Stimulated activated CD8-positive, alpha-beta memory T cell treated with anti-CD3 and anti-CD28 coated beads, Interleukin-7, amount 100 ng/mL, for 1 hour (primary cell): ENCODE measurements at places on chromosomes 7 and 10.

- DNase-seq, result no peak
Measured at GRCh38 chr10:7146189-7146588, 264.6 kb downstream of the SFMBT2 start.

GRCh38 chr10:122499491-122499941 is 38.2 kb downstream of the HTRA1 start:
- no peak for DNase-seq

DNA sequence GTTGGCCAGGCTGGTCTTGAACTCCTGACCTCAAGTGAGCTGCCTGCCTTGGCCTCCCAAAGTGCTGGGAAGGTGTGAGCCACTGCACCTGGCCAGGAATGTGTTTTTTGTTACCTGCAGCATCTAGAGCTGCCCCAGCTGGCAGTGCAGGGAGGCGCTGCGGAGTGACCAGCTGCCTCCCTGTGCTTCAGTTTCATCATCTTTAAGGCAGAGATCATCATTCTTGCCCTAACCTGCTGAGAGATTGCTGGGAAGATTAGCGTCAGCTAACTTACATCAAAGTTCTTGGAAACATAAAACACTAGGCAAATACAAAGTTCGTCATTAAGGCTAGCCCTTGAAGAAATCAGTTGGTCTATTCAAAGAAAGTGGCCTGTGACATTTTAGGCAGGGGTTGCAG is 2.3 kb downstream of the ZNF282 start:
- no peak for DNase-seq

- DNase-seq, result no peak
Measured at GRCh38 chr7:141295367-141295895, 221.6 kb downstream of the TMEM178B start.

- DNase-seq, result no peak
Measured at GRCh38 chr7:75804004-75804403, 9.6 kb downstream of the CCL24 start.

GRCh38 chr10:17349717-17350116 is 104.7 kb downstream of the ST8SIA6 start:
- DNase-seq, result no peak

DNA sequence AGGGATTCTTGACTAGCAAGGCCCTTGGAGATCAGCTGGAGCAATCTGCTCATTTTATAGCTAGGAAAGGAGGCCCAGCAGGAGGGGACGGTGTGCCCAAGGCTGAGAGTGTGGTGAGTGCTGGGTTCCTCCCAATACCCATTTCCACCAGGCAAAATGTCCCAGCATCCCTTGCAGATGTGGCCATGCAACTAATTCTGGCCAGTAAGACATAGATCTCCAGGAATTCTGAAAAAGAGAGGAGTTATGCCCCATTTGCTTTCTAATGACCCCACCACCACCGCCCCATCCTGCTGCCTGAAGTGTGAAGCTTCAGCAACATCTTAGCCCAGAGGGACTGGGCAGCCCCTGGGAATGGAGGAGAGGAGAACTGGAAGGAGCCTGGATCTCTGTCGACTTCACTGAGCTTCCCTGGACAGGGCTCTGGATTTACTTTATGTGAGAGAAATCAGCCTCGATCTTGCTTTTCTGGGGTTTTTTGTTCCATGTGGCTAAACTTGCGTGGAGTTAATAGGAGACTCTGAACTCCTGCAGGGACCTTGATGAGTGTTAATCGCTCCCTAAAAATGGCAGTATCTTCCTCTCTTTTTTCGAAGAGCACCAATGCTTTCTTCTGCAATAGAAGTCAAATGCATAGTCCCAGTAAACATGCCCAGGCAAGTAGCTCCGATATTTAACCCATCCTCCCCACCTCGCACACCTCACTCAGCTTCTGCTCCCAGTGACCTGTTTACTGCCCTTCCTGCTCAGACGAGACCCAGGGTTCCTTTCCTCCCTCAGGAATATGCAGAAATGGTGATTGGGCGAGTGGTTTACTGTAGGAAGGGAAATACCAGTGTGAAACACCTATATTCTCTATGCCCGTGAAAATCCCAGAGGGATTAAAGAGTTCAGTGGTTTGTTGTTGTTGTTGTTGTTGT is 127.5 kb upstream of the GPR26 start:
- no peak for DNase-seq

GRCh38 chr7:104264285-104264684 is 56.5 kb upstream of the ORC5 start:
- DNase-seq, result no peak

DNA sequence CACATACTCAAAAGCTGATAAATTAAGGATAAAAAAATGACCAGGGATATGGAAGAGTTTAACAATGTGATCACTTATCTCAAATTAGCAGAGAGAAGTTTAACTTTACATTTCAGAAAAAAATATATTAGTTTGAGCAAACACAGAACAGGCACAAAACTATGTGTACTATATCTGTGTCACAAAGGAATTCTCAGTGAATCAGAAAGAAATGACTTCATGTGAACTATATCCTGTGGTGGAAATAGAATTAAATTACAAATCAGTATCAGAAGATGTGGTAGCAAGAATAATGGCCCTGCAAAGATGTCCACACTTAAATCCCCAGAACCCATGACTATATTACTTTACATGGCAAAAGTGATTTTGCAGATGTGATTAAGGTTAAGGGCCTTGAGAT is 70.3 kb downstream of the SEC23IP start:
- no peak for DNase-seq

- no peak for DNase-seq
Measured at GRCh38 chr10:27513451-27514191, 9.5 kb downstream of the RAB18 start.

DNA sequence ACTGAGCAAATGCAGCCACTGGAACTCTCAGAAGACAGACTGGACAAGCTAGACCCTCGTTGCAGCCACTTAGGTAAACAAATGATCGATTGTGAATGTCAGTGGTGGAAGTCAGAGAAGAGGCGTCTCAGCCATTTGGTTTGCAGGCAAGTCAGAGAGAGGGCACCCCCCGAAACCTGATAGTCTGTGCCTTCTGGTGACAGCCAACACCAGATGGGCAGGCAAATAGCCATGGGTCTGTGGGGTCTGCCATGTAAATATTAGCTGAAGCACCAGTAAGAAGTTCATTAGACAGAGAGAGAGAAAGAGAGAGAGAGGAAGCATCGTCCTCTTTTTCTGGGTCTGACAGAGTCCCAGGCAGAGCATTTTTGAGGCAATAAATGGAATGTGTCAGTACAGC is 5.4 kb downstream of the PPP1R17 start:
- DNase-seq, result no peak

- no peak for DNase-seq
Measured at GRCh38 chr10:65571011-65571570, 1354.7 kb upstream of the LRRTM3 start.

GRCh38 chr7:70135656-70136055 is 537.4 kb downstream of the AUTS2 start:
- no peak for DNase-seq

DNA sequence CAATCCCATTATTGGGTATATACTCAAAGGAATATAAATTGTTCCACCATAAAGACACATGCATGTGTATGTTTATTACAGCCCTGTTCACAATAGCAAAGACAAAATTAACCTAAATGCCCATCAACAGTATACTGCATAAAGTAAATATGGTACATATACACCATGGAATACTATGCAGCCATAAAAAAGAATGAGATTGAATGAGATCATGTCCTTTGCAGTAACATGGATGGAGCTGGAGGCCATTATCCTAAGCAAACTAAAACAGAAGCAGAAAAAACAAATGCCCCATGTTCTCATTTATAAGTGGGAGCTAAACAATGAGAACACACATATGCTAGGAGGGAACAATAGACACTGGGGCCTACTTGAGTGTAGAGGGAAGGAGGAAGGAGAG is 44.7 kb upstream of the CROT start:
- no peak for DNase-seq

DNA sequence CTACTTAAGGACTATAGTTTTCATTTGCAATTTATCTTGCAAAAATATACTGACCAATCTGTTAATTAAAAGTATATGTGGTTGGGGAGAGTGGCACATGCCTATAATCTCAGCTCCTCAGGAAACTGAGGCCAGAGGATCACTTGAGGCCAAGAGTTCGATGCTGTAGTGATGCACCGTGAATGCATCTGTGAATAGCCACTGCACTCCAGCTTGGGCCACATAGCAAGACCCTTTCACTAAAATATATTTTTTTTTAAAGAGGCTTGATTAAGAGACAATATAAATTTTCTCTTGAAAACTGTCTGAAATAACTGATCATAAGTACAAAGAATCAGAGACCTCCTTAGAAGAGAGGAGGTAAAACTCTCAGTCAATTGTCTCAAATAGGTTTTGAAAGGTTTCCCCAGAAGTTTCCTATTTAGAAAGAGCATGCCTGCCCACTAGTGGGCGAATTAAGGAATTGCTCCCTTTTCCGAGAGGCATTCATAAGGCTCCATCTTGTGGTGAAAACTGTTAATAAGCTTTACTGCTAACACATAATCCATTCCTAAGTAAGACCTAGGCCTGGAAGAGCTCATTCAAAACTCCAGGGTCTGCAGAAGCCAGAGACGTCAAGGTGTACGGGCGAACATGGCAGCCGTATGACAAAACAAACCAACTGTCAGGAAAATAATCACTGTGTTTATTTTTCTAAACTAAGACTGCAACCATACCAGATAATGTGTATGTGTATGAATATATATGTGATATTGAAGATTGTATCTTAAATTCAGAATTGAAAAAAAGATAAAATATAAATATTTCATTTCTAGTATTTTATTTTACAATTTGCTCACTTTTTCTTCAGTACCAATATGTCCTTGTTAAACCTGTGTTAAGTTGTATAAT is 6.8 kb upstream of the TAS2R40 start:
- DNase-seq, result peak; percentile 23

GRCh38 chr10:109187677-109188076 is 735.6 kb downstream of the XPNPEP1 start:
- DNase-seq, result no peak

- DNase-seq, result no peak
Measured at GRCh38 chr10:6101181-6101580, 12.3 kb downstream of the RBM17 start.

- DNase-seq, result no peak
Measured at GRCh38 chr7:22001345-22002004, 55.8 kb upstream of the CDCA7L start.

GRCh38 chr7:11701829-11702560 is 130.0 kb downstream of the THSD7A start:
- no peak for DNase-seq

DNA sequence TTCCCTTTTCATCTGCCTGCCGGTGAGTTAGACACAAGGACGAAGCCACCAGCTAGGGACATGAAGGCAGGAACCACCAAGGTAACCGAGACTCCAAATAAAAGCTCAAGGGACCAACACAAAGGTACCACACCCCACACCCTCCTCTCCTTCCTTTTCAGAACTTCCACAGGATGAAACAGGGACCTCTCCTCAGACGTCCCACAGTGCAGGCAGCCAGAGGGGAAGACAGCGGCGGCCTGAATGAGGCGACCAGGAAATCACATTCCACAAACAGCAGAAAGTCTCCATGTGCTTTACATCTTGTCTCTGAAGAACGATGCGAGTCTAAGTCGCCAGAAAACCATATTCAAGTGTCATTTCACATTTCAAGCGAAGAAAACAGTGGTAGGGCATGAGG is 97.8 kb downstream of the DIP2C start:
- DNase-seq, result no peak

- no peak for DNase-seq
Measured at GRCh38 chr7:118327174-118327573, 102.7 kb downstream of the ANKRD7 start.

GRCh38 chr10:16843252-16843870 is 26.1 kb upstream of the RSU1 start:
- DNase-seq, result no peak

- DNase-seq, result no peak
Measured at GRCh38 chr7:42831006-42831717, 80.7 kb downstream of the C7orf25 start.

DNA sequence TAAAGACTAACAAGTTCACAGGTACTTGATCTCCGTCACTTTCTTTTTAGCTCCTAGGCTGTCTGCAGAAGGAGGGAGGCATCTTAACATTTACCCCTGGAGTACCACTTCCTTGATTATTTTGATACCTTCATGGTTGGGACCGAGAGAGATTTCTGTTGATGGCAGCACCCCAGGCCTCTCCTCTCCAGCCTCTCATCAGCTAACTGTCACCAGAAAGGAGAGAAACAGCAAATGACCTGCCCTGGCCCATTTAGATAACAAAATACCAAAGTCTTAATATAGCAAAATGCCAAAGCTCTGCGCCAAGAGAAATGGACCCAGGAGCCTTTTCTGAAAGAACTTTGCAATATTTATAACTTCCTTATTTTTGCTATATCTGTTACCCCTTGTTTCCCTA is 30.0 kb upstream of the KLHL7 start:
- no peak for DNase-seq

GRCh38 chr7:10696064-10696463 is 277.6 kb upstream of the PHF14 start:
- DNase-seq, result no peak

DNA sequence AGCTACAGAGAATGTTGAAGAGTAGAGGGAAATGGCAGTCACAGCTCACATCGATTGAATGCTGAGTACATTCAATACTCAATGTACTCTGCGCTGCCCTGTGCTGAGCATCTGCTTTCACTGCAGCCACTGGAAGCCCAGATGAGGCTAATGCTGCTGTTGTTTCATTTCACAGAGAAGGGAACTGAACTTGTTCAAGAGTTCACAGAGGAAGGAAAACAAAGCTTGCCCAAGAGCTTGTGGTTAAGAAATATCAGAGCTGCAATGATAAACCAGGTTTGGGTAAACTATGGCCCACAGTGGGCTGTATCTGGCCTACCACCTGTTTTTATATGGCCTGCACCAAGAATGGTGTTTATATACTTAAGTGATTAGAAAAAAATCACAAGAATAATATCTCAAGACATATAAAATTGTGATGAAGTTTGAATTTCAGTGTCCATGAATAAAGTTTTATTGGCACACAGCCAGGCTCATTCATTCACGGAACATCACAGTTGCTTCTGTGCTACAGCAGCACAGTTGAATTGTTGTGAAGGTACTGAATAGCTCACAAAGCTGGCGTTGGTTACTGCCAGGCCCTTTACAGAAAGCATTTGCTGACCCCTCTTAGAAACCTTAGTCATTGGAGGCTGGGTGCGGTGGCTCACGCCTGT is 64.1 kb downstream of the CFAP58 start:
- no peak for DNase-seq

GRCh38 chr10:1498746-1499358 is 238.5 kb downstream of the ADARB2 start:
- no peak for DNase-seq

- DNase-seq, result no peak
Measured at GRCh38 chr7:137443616-137444015, 100.1 kb upstream of the PTN start.

- DNase-seq, result no peak
Measured at GRCh38 chr10:63114031-63114814, 18.9 kb upstream of the NRBF2 start.
